ENCODE measurements at places on chromosomes 6 and 20.

DNA sequence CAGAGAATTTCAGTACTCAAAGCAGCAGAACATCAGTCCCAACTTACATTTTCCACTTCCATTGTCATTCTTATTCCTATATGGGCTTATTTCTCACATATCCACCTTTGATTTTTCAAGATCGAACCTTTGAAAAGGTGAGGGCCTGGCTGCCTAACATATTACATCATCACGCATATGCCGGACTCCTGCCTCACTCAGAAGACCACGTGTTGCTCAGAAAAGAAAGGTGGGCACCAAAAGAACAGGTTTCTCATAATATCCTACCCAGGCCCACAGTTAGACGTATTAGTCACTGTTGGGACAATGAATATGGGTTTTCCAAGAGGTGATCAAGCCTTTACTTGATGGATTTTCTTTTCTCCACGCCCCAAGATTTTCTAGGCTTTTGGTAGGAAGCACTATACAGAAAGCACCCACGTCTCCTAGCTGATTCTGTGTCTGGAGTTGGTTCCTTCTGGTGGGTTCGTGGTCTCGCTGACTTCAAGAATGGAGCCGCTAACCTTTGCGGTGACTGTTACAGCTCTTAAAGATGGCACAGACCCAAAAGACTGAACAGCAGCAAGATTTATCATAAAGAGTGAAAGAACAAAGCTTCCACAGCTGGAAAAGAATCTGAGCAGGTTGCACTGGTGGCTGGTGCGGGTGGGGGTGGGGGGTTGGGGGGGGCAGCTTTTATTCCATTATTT is 168.9 kb downstream of the ATXN1 start:
- DNase-seq: no peak

DNA sequence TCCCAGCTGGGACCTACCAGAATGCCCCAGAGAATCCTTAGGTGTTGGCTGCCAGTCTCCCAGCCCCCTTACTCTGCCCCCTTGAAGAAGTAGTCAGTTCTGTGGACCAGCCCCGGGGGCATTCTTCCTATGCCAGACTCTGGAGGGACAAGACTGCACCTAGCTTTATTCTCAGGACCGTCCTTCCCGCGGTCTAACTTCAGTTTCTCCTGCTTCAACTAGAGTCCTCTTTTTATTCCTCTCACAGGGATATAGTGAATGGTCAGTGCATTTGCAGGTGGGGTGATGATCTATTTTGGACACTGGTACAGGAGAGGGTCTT is 35.9 kb upstream of the MDFI start:
- no peak for DNase-seq

- DNase-seq: no peak
Measured at GRCh38 chr6:46052479-46052878, 36.8 kb upstream of the CLIC5 start.

DNA sequence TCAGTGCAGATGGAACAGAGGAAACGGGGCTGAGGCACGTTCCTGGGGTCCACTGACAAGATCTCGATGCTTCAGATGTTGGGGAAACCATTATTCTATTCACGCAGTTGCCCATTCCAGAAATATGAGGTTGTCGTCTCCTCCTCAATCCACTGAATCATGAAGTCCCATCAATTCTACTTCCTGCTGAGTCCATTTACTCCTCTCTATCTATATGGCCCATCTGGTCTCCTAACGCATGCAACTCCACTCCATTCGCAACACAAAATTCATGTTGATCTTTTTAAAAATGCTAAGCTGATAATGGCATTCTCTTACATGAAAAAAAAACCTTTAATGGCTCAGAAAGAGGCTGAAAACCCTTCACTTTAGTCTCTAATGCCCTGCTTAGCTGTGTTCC is 37.5 kb downstream of the MAP3K5 start:
- no peak for DNase-seq

- DNase-seq: no peak
Measured at GRCh38 chr6:96157018-96157565, 141.3 kb downstream of the FUT9 start.

DNA sequence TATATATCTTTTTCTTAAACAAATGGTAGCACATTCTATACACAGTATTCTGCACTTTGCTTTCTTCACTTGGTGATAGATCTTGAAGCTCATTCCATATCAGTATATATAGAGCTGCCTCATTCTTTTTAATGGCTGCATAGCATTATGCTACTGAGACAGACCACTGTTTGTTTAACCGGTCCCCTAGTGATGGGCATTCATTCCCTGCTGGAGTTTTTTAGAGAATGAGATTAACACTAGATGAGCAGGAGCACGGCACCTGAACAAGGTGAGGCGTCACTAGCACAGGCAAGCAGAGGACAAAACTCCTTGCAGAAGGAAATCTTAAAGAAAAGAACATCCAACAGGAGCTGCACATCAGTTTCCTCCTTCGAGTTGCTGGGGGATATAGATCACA is 69.6 kb downstream of the GNAS-AS1 start:
- DNase-seq: no peak

- no peak for DNase-seq
Measured at GRCh38 chr20:49905415-49906091, 9.8 kb downstream of the SPATA2 start.

GRCh38 chr20:36110994-36111393 is 43.5 kb upstream of the EPB41L1 start:
- no peak for DNase-seq

DNA sequence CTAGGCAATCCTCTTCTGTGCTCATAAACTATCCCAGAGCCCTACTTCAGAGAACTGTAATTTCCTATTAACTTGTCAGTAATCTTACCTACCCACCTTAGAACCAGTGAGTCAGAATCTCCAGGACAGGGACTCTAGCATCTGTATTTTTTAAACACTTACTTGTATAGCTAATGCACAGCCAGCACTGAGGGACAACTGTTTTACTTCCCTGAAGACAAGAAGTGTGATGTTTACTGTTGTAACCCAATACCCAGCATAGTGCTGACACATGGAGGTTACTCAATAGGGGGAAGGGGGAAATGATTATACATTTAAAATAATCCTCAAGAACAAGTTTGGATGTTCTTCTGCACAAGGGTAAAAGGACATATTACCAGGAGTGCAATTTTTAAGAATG is 130.8 kb downstream of the BTBD9 start:
- DNase-seq: no peak
